Anterior cingulate cortex (tissue), 58 donors: ENCODE measurements at places on chromosomes 2 and 18.

GRCh38 chr2:14751581-14751980, 119.1 kb downstream of the LRATD1 start:
- no peak for DNase-seq

DNA sequence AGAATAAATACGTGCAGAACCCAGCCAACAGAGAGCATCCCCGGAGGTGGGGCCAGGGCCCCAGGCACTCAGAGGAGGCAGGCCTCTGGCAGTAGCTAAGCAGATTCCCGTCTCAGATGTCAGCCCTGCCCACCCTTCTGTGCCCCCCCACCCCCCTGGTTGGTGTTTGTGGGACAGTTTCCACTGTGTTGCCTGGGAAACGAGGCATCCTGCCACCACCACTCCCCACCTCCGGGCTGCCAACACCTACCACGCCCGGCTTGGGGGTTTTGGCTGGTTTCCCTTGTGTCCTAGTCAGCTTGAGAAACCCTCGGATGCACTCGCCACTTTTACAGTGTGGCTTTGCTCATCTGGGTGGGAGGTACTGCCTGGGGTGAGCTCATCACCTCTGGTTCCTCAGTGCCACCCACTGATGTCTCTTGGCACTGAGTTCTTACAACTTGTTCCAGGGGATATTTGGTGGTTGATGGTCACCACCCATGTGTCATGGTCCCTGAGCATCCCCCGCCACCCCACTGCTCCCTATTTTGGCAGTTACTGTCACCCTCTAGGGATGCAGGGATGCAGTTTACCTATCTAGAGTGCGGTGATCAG, 72.4 kb upstream of the YWHAQ start:
- no peak for DNase-seq

DNA sequence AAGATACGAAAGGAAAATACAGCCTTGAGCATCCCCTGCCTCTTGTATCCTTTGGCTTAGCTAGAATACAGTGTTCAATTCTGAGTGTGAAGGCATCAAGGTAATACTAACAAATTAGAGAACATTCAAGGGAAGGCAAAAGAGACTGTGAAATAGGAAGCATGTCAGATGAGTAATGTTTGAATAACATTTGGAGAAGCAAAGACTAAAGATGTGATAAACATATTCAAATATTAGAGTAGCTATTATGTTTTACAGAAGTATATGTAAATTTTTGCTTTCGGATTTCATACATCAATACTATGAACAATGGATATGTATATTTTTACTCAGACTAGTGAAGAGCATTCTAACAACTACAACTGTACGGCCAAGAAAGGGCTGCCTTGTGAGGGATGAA, 161.7 kb upstream of the FN1 start:
- no peak for DNase-seq

- no peak for DNase-seq
Observed at GRCh38 chr2:62305421-62306176, 109.7 kb downstream of the B3GNT2 start.

- no peak for DNase-seq
Observed at GRCh38 chr2:64652231-64653108, 1.2 kb downstream of the SERTAD2 start.

DNA sequence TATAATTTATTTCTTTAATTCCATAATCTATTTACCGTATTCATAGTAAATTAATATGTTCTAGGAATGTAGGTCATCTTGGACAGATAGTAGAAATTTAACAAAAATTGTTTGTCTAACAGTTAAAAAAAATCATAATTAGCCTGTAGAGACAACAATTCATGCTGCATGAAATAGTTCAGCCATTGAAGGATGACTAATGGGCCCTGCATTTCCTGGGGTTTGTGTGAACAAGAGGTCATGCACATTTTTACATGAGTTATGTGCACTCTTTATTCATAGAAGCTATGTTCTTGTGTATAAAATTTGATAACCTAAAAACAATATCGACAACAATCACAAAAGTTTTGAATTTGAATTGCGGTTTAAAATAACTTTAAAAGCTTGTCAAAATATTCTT, 1663.6 kb downstream of the SUCLG1 start:
- DNase-seq = no peak

DNA sequence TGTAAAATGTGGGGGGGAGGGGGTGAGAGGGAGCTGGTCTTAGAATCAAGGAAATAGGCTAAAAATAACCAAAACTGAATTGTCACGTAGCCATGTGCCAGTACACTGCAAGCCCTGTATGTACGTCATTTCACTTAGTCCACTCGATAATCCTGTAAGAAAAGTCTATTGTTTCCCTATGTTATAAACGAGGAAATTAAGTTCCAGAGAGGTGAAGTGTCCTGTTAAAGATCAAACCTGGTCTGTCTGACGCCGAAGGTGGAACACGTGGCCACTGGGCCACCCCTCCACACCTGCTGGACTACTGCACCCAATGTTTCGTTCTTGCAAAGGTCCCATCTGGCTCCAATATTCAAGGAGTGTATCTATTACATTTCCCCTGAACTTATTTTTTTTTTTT, 29.6 kb downstream of the TFCP2L1 start:
- no peak for DNase-seq

GRCh38 chr2:201344663-201345366, 12.3 kb downstream of the FLACC1 start:
- DNase-seq = no peak

GRCh38 chr2:55363636-55364035, 56.0 kb downstream of the CCDC88A start:
- DNase-seq = no peak

DNA sequence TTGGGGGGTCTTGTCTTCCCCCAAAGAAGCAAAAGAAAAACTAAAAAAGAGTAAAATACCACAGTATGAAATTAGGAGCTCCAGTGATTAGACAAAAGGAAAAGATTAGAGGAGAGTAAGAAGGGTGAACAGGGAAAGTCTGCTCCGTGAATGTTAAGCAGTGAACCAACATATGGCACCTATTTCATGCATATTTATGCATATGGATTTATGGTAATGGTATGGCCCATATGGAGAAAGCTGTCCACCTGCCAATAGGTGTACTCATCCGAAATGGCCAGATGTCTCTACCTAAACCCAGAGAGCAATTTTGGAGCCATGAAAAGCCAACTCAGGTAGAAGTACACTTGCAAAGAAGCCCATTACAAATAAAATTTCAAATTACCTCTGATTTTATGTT, 404.0 kb upstream of the RAB6C start:
- no peak for DNase-seq

DNA sequence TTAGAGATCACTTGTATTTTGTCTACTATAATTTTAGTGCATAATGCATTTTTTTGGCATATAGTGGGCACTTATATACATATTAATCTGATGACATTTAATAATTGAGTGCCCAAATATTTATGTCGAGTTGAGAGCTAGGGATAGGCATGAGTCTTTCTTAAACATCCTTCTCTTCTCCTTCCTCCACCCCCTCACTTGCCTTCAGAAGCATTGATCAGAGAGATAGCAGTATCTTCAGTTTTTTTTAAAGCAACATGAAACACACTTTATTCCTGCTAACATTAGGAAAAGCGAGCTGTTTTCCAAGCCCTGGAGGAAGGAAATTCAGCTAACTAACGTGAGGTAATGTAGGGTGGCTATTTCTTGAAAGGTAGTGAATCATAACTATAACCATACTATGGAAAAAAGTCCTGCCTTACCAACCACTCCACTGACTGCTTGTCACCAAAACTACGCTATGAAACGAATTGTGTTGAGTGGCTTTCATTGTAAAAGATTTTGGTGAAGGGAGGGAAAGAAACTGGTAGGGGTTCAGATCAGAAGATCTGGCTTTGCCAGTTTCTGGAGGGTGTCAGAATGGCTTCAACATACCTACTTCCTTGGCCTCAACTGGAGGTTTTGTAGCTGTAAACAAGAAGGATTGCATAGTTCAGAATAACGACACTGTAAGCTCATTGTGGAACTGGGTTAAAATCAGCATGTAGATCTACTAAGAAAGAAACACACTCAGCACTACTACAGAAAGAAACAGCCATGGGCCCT, 2.3 kb upstream of the ITGA4 start:
- DNase-seq = no peak

- no peak for DNase-seq
Observed at GRCh38 chr2:1603521-1603920, 140.8 kb downstream of the PXDN start.

DNA sequence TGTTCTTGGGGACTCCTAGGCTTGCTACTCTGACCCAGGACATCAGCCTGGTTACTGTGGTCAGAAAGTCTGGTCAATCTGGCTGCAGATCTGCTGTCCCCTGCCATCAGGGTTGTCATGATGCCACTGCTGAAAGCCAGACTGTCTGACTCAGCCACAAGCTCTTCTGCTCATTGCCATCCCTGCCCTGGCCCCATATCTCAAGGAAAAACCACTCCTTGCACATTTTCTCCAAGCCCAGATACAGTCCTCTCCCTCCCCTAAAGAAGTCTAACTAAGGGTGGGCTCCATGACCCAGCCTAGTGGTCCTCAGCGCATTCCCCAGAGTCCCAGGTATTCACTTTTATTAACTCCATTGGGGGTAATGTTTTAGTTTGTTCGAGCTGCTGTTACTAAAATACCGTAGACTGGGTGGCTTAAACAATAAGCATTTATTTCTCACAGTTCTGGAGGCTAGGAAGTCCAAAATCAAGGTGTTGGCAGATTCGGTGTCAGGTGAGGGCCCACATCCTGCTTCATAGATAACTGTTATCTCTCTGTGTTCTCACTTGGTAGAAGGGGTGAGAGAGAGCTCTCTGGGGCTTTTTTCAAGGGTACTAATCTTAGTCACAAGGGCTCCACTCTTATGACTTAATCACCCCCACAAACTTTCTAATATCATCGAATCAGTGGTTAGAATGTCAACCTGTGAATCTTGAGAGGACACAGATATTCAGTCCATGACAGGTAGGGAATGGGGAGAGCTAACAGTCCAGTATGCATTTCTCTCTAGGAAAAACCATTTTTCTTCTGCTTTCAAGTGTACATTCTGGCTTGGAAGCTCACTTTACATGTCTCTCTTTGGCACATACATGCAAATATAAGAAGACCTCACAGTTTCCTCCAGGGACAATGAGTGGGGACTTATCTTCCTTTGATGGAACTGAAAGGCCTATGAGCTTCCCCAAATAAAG, 94.8 kb upstream of the CXCR4 start:
- no peak for DNase-seq

GRCh38 chr2:15630121-15630977, 38.7 kb downstream of the DDX1 start:
- DNase-seq = no peak

- DNase-seq = no peak
Observed at GRCh38 chr2:191404568-191404991, 159.4 kb downstream of the MYO1B start.

DNA sequence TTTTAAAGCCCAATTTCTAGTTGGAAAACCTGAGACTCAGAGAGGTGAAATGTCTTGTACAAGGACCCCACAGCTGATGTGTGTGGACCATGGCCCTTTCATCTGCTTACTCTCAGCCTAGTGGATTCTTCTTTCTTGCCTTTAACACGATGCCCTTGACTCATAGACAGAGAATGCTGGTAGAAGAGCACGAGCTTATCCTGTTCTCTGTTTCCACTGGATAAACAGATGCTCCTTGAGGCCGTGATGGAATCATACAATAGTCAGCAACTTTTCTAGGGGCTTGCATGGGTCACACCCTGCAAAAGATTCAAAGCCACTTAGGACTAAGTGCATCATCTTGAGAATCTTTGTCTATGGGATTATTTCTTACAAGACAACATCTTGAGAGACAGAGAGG, 50.9 kb downstream of the MYCN start:
- no peak for DNase-seq

GRCh38 chr2:85733121-85733960, 20.4 kb upstream of the ATOH8 start:
- DNase-seq = no peak

GRCh38 chr2:113762377-113763118, 6.1 kb upstream of the SLC35F5 start:
- no peak for DNase-seq

- no peak for DNase-seq
Observed at GRCh38 chr2:28293416-28293815, 99.2 kb upstream of the FOSL2 start.

DNA sequence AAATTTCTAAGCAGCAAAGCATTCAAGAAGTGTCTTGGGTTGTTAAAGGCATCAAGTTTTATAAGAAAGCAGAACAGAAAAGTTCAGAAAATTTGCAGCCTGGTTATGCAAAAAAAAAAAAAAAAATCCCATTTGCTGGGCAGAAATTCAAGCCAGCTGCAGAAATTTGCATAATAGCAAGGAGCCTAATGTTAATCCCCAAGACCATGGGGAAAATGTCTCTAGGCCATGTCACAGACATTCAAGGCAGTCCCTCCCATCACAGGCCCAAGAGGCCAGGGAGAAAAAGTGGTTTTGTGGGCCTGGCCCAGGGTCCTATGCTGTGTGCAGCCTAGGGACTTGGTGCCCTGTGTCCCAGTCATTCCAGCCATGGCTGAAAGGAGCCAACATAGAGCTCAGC, 269.0 kb upstream of the SLC39A10 start:
- no peak for DNase-seq

- no peak for DNase-seq
Observed at GRCh38 chr18:22069916-22070315, 99.5 kb upstream of the GATA6 start.

- DNase-seq = no peak
Observed at GRCh38 chr2:11450791-11451190, 15.2 kb downstream of the E2F6 start.

DNA sequence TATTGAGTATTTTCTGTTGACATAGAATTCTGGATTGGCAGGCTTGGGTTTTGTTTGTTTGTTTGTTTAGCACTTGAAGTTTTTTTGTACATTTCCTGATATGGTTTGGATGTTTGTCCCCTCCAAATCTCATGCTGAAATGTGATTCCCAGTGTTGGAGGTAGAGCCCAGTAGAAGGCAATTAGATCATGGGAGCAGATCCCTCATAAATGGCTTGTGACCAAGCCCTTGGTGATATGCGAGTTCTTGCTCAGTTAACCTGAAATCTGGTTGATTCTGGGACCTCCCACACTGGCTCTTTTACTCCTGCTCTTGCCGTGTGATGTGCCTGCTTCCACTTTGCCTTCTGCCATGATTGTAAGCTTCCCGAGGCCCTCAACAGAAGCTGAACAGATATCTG, 98.0 kb downstream of the PTPN4 start:
- no peak for DNase-seq

- no peak for DNase-seq
Observed at GRCh38 chr2:208062113-208062512, 36.8 kb upstream of the PLEKHM3 start.

DNA sequence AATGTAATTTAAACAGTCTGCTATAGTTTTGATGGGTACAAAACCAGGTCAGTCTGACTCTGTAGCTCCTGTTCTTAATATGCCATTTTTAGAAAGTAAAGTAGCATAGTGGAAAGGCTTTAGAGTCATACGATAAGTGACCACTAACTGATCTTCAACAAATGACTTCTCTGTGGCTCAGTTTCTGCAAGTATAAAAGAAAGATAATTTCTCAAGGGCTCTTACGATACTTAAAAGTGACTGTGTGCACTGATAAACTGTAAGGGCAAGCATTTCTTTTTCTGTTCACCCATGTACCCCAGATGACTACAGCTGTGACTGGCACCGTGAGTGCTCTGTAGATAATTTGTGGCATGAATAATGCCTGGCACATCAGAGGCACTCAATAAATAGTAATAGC, 178.7 kb downstream of the LCLAT1 start:
- no peak for DNase-seq

GRCh38 chr2:107064750-107065149, 178.8 kb upstream of the ST6GAL2 start:
- DNase-seq = no peak

GRCh38 chr2:118814368-118814767, 33.1 kb downstream of the EN1 start:
- DNase-seq = no peak
